Stimulated activated CD4-positive, alpha-beta T cell treated with anti-CD3 and anti-CD28 coated beads, Interleukin-12 subunit alpha, Interleukin-12 subunit beta, amount 100 ng/mL, for 24 hours (primary cell): ENCODE measurements at places on chromosomes 2 and 18.

DNA sequence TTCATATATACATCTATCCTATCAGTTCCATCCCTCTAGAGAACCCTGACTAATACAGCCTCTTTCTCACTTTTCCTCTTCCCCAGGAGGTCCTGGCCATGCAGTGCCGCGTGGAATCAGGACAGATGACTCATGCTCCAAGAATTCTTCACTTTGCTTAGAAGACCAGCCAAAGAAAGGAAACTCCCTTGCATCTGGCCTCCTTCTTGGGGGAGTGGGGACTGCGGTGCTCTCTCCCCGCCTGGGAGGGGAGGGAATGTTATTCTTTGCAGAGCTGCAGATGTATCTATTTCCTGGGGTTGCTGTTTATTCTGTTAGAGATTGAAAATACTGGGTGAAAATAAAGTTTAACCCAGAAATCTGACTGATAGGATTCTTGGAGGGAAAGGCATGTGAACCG, 111.5 kb upstream of the SH3BP4 start:
- DNase-seq = no peak

DNA sequence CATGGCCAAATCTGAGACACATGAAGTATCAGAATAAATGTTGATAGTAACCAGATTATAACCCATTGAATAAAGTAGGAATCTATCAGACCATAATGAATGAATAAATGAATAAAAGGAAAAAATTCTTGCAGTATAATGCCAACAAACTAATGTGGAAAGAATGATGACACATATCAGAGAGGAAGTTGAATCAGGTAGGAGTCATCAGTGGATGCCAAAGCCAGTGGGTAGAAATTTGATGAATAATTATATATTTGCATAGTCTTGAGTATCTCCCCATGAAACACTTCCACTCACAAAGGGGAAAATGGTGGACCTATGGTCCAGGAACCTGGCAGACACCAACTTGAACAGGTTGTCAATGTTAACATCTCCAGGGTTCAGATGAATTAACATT, 68.6 kb downstream of the GALNT3 start:
- no peak for DNase-seq

DNA sequence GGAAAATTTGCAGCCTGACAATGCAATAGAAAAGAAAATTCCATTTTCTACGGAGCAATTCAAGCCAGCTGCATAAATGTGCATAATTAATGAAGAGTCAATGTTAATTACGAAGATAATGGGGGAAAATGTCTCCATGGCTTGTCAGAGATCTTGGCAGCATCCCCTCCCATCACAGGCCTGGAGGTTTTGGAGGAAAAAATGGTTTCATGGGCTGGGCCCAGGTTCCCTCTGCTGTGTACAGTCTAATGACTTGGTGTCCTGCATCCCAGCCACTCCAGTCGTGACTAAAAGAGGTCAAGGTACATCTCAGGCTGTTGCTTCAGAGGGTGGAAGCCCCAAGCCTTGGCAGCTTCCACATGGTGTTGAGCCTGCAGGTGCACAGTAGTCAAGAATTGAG, 779.7 kb downstream of the DCDC2C start:
- DNase-seq = no peak

- no peak for DNase-seq
Observed at GRCh38 chr18:26656944-26657536, 108.7 kb upstream of the KCTD1 start.

- no peak for DNase-seq
Observed at GRCh38 chr2:83901317-83901716, 557.8 kb downstream of the SUCLG1 start.

- no peak for DNase-seq
Observed at GRCh38 chr2:96213379-96213778, 4.8 kb upstream of the STARD7 start.

GRCh38 chr2:215140166-215140707, 1.8 kb upstream of the ABCA12 start:
- DNase-seq = no peak

DNA sequence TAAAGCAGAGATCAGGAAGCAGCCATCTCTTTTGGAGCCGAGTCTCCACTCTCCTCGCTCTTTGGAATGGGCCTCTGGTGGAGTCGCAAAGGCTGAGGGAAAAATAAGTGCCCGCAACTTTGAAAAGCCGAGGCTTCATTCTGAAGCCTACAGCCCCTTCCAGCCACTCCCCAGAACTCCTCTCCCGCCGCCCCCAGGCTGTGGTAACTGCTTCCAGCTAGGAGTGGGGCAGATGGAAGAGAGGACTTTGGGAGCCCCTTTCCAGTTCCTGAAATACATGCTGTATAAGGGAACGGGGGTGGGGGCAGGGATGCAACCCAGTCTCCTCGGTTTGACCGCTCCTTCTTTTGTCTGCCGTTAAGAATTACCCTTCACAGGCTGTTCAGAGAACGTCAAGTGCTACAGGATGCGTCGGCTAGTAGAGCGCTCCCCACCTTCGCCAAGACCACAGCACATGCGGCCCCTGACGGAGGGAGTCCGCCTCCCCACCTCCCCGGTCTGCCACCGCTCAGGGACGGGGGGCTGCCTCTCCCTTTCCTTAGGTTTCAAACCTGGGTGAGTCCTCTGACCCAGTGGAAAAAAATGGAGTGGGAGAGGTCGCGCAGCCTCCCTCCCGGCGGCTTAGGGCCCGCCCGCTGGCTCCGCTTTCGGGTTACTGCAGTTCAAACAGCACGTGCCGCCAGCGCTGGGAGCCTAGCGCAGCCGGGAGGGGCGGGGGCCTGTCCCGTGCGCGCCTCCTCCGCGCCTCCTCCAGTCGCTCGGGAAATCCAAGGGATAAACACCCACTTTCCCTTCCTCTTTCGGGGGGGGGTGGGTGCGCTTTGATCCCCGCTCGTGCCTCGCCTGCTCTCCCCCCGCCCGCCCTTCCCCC, 4.9 kb downstream of the CYP26B1 start:
- no peak for DNase-seq

DNA sequence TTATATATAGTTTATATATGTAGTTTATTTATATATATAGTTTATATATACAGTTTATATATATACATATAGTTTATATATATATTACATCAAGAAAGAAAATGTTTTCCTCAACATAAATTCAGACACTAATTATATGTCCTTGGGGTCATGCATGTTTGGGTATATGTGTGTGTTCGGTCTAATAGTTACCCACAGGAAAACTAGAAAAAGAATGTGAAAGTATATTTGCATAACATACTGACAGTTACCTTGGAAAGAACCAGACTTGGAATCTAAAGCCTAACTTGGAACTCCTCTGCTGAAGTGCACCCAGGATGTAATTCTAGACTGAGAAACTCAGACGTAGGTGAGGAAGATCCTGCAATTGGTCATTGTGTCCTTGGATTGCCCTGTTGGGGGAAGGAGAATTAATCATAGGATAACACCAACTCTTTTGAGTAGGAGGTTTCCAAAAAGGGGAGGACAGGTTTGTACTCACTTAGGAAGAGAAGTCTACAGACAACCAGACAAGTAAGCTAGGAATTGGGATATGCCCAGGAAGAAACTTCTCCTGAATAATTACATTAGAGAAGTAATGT, 8.9 kb upstream of the SLC25A12 start:
- DNase-seq = no peak

DNA sequence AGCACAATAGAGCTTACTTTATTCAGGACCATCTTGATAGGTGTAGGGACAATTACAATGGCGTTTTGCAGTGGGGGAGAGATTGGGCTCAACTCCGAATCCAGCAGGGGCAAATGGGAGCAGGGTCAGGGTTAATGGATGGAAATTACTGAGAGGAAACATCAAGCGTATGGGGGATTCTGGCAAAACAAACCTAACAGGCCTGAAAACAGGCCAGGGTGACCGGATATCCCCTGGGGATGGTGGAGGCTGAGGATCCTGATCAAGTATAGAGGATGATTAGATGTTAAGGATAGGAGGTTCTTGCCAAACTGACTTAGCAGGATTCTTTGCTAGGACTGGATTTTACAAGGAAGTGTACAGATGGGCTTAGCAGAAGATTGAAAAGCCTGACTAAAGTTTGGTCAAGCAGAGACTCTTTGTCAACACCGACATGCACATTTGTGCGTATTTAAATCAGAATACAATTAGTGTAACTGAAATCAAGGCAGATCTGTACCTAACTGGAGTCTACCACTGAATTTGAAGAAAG, 54.5 kb upstream of the GPR45 start:
- no peak for DNase-seq
